ENCODE measurements at places on chromosomes 2 and 18.

- no peak for DNase-seq
These were observed 57.6 kb upstream of the IL1RL1 start for GRCh38 chr2:102253753-102254150.

GRCh38 chr18:54119524-54120019, 104.9 kb downstream of the MBD2 start:
- DNase-seq: no peak

- DNase-seq: no peak
These were observed 862 bp upstream of the TMEM177 start for GRCh38 chr2:119678021-119678656.

DNA sequence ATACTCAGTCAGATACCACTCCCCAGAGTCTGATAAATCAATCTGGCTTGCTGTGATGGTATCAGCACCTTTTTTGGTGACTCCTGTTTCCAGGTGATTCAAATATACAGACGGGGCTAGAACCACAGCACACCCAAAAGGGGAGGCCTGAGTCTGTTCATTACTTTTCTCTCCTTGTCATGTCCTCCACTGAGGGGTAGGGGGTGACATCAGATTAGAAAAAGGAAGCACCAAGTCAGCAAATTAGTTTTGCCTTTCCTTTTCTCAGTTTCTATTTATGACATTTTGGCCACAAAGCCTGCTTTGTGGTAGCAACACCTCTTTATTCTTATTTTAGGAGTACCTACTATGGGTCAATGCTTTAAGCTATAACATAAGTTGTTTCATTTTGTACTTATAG, 127.4 kb downstream of the CCDC102B start:
- DNase-seq: no peak

- DNase-seq: no peak
These were observed 18.9 kb upstream of the TMEM163 start for GRCh38 chr2:134737671-134738070.

- DNase-seq: no peak
These were observed 93.2 kb upstream of the CCDC150 start for GRCh38 chr2:196546151-196546919.
